Amniotic stem cell (primary cell): ENCODE measurements at places on chromosomes 2 and 18.

GRCh38 chr2:237434866-237435311 lies 20.9 kb upstream of the COL6A3 start:
- no peak for DNase-seq

GRCh38 chr18:10688766-10689165 lies 162.9 kb downstream of the NAPG start:
- no peak for DNase-seq

- peak; percentile 35 for DNase-seq
Observed at GRCh38 chr2:85053802-85054201, 79.4 kb upstream of the TCF7L1 start.

GRCh38 chr18:29849144-29849543 lies 1193.4 kb downstream of the DSC3 start:
- DNase-seq, result no peak

DNA sequence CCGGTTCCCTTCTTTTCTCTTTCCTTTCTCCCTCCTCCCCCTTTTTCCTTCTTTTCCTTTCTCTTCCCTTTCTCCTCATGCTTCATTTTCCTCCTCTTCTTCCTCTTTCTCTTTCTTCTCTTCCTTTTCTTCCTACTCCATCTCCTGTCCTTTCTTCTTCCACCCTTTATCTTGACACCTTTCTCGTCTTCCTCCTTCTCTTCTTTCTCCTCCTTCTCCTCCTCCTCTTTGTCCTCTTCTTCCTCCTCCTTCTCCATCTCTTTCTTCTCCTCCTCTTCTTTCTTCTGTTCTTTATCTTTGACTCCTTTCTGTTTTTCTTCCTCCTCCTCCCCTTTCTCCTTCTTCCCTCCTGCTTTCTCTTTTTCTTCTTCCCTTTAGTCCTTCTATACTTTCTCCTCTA lies 53.2 kb downstream of the CELF4 start:
- DNase-seq, result no peak

- DNase-seq, result peak; percentile 50
Observed at GRCh38 chr2:69177063-69177771, 164.2 kb downstream of the ANTXR1 start.

DNA sequence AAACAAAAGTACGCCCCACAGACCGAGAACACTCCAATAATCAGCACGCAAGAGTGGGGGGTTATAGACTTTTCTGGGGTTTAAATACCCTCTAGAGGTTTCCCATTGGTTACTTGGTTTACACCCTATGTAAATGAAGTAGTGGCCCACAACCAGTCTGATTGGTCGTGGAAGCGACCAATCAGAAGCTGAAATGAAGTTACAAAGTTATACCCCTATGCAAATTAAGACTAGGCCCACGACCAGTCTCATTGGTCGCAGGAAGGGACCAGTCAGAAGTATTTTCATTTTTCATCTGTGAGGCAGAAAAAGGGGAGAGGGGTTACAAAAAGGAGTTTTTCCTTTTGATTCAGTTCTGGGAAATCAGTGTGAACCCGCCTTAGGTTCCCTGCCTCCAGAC lies 55.3 kb upstream of the YWHAQ start:
- DNase-seq, result no peak

DNA sequence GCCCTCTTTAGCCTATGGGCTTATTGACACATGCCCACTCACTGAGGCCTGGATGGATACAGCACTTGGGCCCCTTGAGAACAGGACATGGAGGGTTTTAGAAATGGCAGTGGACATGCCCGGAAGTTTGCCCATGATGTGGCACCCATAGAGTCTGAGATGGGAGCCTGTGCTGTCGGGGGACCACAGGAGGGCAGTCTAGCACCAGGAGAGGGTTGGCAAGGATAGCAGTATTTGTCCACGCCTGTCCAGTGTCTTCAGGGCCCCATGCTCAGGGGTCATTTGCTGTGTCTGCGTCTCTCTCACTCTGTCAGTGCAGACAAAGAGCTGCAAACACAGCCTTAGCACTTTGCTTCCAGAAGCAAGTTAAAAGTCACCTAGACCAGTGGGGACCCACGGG lies 48.7 kb downstream of the IL1RL2 start:
- DNase-seq, result no peak

GRCh38 chr2:101617188-101617587 lies 80.3 kb upstream of the MAP4K4 start:
- peak; percentile 9 for DNase-seq

GRCh38 chr18:36126668-36127067 lies 2.5 kb downstream of the SLC39A6 start:
- no peak for DNase-seq

GRCh38 chr18:75003039-75003438 lies 205.9 kb downstream of the PTGR3 start:
- DNase-seq, result no peak

GRCh38 chr2:138615257-138615656 lies 113.7 kb downstream of the SPOPL start:
- no peak for DNase-seq

- DNase-seq, result no peak
Observed at GRCh38 chr18:11269257-11269656, 119.9 kb upstream of the PIEZO2 start.

DNA sequence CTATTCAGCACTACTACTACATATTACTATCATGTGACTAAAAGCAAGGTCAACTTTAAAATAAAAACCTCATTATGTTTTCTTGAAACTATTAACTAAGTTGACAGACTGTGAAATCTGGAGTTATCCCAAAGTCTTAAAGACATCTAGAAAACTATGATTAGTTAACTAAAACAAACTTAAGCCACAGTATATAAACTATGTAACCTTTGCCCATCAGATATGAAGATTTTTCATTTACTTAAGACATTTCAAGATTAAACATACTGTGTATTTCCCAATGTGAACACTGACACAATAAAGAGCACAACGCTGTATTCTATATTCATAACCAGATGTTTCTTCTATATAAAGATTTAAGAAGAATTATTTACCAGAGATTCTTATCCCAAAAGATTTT lies 33.5 kb upstream of the CACNB4 start:
- DNase-seq, result no peak

- no peak for DNase-seq
Observed at GRCh38 chr2:15798701-15799431, 141.5 kb upstream of the MYCN start.

GRCh38 chr2:47403609-47404193 lies 745 bp downstream of the MSH2 start:
- no peak for DNase-seq

- DNase-seq, result no peak
Observed at GRCh38 chr2:127308586-127309138, 14.7 kb upstream of the ERCC3 start.

DNA sequence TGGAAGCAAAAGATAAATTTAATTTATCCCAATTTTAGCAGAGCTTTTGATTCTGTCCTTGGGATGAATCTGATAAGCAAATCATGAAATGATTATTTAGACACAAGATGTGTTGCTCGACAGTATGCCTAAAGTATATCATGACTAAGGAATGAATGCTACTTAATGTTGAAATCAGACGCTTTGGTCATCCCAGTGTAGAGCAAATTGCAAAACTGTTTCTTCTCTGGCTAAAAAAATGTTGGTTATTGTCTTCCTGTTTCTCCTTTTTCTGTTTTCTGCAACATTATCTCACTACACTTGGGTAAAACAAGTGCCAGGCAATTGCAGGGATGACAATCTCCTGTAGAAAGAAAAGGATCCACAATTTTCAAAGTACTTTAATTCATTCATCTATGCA lies 66.4 kb downstream of the BABAM2 start:
- DNase-seq, result no peak
